ENCODE measurements at places on chromosomes 3 and 15.

- DNase-seq = no peak
Observed at GRCh38 chr3:4043867-4044575, 244.8 kb downstream of the LRRN1 start.

DNA sequence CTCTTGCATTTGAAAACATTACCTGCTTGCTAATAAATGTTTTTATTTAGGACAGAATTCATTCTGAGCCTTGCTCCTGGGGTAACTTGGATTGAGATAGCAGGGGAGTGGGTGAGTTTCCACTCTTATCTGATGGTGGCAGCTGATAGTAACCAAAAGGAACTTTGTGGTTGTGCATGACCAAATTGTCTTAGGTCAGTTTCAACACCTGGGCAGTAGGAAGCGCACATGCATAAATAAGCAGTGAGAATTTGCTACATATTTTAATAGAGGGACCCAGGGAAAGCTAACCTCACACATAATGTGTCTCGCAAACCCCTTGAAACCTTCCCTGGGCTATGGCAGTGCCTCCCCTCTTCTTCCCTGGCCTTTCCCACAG, 65.4 kb upstream of the XCR1 start:
- DNase-seq = no peak

DNA sequence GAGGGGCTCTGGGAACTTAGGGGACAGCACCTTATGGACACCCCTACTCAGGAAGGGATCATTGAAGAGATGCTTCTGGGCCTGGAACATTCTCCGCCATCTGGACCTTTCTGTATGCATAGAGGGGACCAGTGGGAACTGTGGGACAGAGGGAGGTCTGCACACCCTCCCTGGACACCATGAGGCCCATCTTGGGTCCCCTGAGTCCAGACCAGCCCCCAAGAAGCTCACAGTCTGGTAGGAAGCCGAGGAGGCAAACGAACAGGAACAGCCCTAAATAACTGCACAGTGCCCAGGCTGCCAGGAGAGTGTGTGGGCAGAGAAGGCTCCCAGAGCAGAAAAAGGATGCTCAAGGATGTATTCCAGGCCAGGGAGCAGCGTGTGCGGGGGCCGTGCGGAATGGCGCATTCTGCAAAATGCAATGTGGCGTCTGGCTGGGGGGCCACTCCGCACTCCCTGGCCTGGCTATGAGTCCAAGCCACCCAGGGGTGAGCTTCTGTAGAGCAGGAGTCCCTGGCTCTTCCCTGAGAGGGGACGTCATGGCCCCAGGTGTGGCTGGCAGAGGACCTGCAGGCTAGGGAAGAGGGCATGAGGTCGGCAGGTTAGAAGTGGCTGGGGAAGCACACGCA, 24.5 kb upstream of the KLF13 start:
- DNase-seq = no peak

GRCh38 chr3:118435851-118436350, 598.7 kb downstream of the IGSF11 start:
- DNase-seq = no peak

GRCh38 chr3:168707900-168708299, 612.2 kb upstream of the GOLIM4 start:
- DNase-seq = no peak
